Purkinje cell (primary cell): ENCODE measurements at places on chromosomes 2 and 18. TPM values are rescaled to one million over a fixed set of nuclear protein-coding genes. Genes with fewer than 3 reads are reported as not detected.

IFIH1 gene
- 0.83 and 3.1 TPM in 2 replicates for polyA plus RNA-seq

SERPINB3 gene
- not detected in 2 replicates for polyA plus RNA-seq

NAT8 gene
- polyA plus RNA-seq, result 2.2 TPM in 1 of 2 replicates, not detected in the other

DSG4 gene
- polyA plus RNA-seq, result not detected in 2 replicates

UGT1A5 gene
- polyA plus RNA-seq, result not detected in 2 replicates

ERICH2 gene
- polyA plus RNA-seq, result 18.1 and 23.4 TPM in 2 replicates

CTDSP1 gene
- 0.30 and 1.3 TPM in 2 replicates for polyA plus RNA-seq

SPATA3 gene
- not detected in 2 replicates for polyA plus RNA-seq

NT5DC4 gene
- polyA plus RNA-seq, result 0.18 TPM in 1 of 2 replicates, not detected in the other

WNT10A gene
- not detected in 2 replicates for polyA plus RNA-seq

TRAPPC12 gene
- 81.8 and 144 TPM in 2 replicates for polyA plus RNA-seq

CD28 gene
- polyA plus RNA-seq, result not detected in 2 replicates

IL1B gene
- not detected in 2 replicates for polyA plus RNA-seq

ING5 gene
- 1.5 and 5.1 TPM in 2 replicates for polyA plus RNA-seq

BCL2 gene
- polyA plus RNA-seq, result 1.5 and 1.8 TPM in 2 replicates

MYOM1 gene
- 3.7 and 3.9 TPM in 2 replicates for polyA plus RNA-seq

ASB18 gene
- 0.62 TPM in 1 of 2 replicates, not detected in the other for polyA plus RNA-seq

OXER1 gene
- not detected in 2 replicates for polyA plus RNA-seq

REG1B gene
- polyA plus RNA-seq, result not detected in 2 replicates

CDH20 gene
- 1.2 and 1.6 TPM in 2 replicates for polyA plus RNA-seq

CFAP221 gene
- polyA plus RNA-seq, result 16.7 and 29.3 TPM in 2 replicates

CCDC68 gene
- polyA plus RNA-seq, result not detected in 2 replicates
